ENCODE measurements at places on chromosomes 6 and 20.

DNA sequence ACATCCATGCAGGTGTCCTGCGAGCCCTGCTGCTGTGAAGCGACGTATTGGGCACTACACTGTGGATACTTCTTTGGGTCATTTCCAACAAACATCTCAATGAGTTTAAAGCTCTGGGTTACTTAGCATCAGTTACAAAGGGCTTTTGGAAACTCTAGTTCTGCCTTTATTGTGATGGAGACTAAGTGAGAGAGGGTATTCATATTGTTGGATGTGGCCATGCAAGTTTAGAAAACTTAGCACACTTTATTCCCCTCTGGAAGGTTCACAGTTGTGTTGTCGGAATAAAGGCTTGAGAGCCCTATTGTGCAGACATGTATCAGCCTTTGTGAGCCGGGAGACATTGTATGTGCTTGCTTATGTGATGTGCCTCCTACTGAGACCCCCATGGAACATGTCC, 22.1 kb downstream of the DUSP22 start:
- no peak for DNase-seq

DNA sequence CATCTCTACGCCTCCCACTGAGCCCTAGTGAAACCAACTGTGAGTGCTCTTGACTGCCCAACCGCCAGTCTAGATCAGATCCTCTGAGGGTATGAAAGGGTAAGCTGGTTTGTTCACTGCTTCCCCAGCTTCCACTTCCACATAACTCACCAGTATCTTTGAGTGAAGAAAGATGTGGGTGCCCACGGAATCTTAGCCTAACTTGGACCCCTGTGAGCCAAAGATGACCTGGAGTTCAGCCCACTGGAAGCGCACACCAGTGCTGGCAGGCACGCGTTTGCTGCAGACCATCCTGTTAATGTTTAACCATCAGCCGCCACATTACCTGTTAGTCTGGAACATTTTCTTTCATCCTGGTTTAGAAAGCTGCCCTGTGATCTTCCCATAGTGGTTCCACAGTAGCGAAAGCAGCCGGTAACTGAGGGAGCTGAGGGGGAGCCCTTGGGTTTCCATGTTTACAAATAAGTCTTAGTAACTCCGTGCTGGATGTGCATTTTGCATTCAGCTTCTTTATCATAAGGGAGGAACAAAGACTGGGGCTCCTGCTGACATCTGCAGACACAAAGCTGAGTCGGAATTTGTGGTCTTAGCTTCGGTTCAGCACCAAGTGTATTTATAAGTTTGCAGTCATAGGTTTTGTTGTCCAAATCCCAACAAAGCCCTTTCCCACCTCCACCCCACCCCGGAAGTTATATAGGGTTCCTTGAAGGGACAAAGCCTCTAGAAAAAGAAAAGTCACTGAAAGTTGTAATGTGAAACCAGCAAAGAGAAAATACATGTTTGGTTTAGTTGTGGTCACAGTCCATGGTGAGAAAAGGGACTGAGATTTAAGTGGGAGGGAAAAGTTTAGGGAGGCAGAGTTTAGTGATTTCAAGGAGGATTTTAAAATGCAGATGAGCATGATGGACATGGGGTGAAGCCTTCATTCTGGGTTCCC, 71.0 kb downstream of the SSR1 start:
- DNase-seq = peak; percentile 57

DNA sequence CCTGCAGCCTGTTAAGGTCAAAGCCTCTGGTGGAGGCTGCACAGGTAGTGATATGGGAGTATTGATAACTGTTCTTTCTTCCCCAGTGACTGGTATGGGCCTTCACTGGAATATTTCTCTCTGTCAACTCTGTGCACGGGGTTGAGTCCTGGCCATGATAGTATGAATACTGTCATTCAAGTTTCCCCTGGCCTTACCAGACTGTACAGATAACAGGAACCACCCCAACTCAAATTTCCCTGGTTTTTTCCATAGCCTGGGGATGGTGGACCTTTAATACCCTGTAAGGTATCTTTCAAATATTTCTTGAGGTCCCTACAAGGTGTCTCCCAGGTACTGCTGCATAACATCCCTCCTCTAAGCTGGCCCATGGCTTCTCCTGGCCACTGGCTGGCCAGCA, 51.4 kb upstream of the TNFAIP3 start:
- no peak for DNase-seq

DNA sequence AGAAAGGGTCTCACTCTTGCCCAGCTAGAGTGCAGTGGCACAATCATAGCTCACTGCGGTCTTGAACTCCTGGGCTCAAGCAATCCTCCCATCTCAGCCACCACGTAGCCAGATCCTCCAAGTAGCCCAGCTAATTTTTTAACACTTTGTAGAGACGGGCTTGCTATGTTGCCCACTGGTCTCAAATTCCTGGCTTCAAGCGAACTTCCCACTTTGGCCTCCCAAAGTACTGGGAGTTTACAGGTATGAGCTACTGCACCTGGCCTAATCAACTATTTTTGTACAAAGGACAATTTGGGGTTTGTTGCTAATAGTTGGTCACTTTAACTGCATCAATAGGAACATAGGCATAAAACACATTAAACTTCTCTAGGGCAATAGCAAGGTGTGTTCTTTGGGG, 29.9 kb upstream of the SYNCRIP start:
- no peak for DNase-seq

DNA sequence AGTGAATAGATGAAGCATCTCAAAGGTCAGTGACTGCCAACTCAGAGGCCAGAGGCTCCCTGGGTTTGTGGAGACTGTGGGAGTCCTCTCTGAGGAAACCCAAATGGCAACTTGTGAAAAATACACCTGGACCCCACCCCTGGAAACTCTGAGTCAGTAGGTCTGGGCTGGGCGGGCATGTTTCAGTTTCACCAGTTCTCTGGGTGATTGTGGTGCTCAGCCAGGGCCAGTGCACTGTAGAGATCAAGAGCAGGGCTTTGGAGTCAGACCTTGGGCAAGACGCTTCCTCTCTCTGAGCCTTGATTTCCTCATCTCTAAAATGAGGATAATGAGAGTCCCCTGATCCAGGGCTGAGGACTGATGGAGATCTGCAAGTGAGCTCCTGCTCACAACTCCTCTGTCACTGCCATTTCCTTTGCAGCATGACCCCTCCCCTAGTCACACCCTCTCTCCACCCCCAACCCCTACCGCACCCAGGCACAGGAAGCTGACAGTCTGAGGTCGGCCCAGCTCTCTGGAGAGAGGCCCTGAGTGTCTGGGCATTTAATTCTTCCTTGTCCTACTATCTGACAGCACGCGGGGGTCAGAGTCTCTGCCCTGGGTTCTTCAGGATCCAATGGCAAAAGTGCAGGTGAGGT, 5.1 kb downstream of the DEF6 start:
- peak; percentile 82 for DNase-seq
